ENCODE measurements at places on chromosomes 6 and 20.
A peak's percentile ranks its signal among the peaks of the same experiment; 100 is the strongest.

GRCh38 chr20:6277661-6278240, 154.9 kb upstream of the FERMT1 start:
- no peak for DNase-seq

DNA sequence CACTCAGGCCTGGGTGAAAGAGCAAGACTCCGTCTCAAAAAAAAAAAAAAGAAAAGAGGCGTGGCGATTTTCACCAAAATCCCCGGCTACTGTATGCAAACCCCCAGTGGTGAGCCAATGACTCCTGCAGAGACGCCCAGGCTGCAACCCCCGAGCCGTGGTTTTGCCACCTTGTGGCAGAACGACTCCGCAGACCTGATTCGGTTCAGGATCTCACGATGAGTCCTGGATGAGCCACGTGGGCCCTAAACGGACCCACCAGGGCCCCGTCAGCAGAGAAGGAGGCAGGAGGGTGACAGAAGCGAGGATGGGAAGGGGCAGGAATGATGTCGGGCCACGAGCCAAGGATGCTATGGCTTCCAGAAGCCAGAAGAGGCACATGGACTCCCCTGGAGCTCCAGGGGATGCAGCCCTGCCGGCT, 42.5 kb downstream of the SLC2A4RG start:
- no peak for DNase-seq

GRCh38 chr6:151390851-151391470, 398 bp downstream of the ZBTB2 start:
- peak; percentile 32 for DNase-seq

- DNase-seq, result no peak
These were observed 30.9 kb upstream of the PTPRT start for GRCh38 chr20:43220612-43221011.

DNA sequence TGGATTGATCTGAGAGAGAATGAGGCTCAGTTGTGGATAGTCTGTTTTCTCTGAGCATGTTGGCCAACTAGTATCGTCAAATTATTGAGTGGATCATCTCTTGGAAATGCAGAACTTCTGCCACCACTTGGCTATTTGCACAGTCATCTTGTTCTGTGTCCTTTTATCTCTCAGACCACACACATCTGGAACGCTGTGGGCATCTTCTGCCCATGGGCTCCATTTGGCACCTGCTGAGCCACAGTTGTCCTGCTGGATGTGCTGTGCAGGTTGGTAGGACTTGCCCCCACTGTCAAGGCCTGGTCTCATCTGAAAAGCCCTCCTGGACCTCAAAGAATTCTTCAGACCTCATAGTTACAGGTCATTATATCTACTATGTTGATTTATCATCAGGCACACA, 16.7 kb upstream of the C20orf144 start:
- DNase-seq, result no peak

DNA sequence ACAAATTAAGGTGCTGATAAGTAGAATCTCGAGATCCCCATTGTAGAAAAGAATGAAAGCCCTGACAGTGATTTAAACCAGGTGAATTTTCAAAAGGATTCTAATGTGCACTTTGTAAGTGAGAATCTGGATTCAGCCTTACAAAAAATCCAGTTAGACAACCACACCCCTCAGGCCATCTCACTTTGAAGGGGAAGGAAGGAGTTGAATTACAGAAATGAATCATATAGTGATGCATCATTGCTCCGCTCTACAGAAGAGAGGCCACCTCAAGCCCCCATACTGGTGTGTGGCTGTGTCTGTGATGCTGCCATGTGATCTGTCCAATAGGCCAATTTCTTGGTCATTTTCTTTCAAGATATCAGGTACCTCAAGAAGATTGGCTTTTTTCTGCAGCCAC, 85.5 kb upstream of the NT5E start:
- no peak for DNase-seq

GRCh38 chr6:53651205-53651763, 14.3 kb downstream of the KLHL31 start:
- peak; percentile 55 for DNase-seq

DNA sequence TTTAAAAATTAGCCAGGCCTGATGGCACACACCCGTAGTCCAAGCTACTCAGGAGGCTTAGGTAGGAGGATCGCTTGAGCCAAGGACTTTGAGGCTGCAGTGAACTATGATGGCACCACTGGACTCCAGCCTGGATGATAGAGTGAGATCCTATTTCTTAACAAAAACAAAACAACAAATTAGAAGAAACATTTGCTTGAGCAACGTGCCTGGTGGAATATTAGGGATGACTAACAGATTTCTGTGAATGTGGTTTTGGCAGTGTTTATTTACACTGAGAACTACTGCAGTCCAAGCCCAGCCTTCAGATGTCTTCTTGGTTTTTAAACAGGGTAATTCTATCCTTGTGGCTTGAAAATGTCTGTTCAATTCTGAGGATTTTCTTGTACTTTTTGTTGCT, 9.2 kb downstream of the PPP1R3G start:
- peak; percentile 91 for DNase-seq

- no peak for DNase-seq
These were observed 343.1 kb downstream of the TFAP2A start for GRCh38 chr6:10071631-10072220.

DNA sequence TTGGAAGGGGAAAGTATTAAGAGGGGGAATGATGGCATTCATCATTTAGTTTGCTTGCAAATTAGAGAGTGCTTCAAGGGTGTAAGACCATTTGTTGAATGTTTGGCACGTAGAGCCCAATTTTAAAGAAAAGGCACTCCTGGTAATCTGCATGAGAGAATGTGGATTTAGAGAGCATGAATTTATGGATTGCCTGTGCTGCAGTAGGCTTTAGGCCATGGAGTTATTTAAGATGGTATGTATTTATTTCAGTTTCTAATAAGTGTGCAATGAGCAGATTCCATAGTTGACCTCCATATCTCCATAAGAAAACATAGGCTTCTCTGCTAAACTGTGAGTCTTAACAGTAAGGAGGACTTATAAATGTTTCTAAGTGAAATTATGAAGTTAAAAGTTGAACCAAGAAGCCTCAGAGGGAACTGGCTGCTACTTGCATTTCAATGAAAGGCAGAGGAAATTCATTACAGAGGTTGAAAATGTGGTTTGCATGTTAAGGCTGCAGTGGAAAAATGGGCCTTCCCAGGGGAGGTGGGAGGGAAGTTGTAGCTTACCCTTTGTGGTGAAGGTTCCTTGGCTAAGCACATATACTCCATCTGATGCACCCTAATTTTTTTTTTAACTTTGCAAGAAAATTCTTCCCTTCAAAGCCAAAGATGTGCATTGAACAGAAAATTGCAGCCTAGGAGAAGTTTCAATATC, 134.2 kb downstream of the CARMIL1 start:
- DNase-seq, result no peak

DNA sequence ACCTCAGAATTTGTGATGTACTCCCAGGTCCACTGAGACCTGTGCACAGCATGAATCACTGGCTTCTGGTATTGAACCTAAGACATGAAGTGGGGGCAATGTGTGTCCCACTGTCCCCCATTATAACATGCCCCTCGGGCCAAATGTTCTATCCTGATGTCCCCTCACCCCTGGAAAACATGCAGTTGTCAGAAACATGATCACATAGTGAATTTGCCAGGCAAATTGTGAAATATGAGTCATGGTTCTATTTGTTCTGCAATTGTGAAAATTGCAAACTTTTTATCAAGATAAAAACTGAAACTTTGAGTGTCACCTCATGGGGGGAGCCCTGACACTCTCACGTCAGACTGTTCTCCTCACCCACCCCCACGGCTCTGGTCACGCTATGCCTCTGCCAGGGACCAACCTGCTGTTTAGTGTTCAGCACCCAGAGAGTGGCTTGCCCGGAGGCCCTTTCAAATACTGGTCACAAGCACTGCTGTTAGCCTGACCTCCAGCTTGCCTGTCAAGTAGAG, 305.3 kb downstream of the CLIC5 start:
- no peak for DNase-seq

GRCh38 chr20:9458138-9458796, 56.1 kb upstream of the LAMP5 start:
- DNase-seq, result no peak

- no peak for DNase-seq
These were observed 191.4 kb downstream of the CENPW start for GRCh38 chr6:126531286-126531685.

GRCh38 chr6:14501914-14502313, 384.3 kb downstream of the CD83 start:
- DNase-seq, result no peak

GRCh38 chr20:49496553-49497397, 14.3 kb upstream of the KCNB1 start:
- DNase-seq, result no peak

- no peak for DNase-seq
These were observed 133.0 kb downstream of the MTFR2 start for GRCh38 chr6:136117081-136117480.

DNA sequence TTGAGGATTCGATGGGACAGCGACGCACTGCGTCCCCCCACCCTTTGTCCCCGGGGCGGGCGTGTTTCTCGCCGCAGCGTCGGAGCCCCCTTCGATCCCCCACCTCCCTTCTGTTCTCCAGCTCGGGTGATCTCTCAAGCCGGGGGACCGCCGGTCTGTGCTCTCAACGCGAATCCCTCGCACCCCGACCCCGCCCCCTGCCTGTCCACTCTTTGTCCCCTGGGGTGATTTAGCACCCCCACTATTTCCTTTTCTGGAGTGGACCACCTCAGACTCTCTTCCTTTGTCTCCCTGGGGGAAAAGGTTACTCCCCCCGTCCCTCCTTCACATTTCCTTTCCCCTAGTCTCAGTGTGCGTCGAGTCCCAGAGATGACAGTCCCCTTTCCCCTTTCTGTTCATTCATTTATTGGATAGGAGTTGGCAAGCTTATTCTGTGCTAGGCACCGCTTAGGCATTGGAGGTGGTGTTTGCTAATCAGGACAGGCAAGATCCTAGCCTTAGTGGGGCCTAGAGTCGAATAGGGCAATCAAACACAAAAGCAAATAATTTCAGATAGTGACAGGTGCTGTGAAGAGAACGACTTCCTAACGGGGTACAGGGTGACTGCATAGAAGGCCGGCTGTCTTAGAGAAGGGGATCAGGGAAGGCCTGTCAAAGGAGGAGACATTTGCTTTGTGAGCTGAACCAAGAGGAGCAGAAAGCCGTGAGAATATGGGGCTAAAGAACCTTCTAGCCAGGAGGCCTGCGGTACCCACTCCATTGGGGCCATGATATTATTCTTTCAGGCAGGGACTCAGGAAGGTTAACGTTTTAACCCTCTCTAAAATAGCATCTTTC, 741 bp downstream of the PTPN1 start:
- no peak for DNase-seq

All from AG04450 (cell line).